Ascending aorta (tissue), 2 donors: ENCODE measurements at places on chromosomes 7 and 10.

DNA sequence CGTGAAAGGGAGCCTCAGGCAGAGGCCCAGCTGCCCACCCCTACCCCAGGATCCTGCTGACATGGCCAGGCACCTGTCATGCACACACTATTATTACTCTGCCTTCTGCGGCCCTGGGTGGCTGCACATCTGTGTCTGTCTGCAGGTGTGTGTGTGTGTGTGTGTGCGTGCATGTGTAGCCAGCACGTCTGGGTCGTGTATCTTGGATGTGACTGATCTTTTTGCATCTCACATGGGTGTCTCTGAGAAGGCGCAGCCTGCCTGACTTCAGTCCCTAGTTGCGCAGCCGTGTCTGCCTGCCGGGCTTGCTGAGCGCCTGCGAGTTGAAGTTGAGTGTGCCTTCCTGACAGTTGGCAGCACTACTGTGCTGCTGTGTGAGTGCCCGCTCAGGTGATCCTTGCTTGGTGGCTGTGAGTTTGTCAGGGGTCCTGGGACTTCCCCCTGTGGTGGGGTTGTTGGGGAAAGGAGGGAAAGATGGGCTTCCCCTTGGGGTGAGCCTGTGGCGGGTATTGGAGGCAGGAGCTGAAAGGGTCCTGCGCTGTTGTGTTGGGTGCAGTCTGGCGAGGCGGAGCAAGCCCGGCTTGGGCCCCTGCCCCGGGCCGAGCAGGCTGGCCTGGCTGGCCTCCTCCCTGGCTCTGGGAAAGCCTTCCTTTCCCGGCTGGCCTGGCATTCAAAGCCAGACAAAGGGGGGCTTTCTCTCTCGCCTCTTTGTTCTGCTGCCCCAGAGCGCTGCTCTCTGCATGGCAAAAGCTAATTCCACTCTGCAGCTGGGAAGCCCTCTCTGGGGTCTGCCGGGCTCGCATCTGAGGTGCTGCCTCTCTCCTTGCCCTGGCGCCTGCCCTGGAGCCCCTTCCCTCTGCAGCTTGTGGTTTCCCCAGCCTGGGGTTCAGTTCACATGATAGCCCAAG, 4.9 kb downstream of the TRIM8 start:
- no peak for DNase-seq

- no peak for DNase-seq
Observed at GRCh38 chr10:89030791-89031190, 40.2 kb downstream of the FAS start.

DNA sequence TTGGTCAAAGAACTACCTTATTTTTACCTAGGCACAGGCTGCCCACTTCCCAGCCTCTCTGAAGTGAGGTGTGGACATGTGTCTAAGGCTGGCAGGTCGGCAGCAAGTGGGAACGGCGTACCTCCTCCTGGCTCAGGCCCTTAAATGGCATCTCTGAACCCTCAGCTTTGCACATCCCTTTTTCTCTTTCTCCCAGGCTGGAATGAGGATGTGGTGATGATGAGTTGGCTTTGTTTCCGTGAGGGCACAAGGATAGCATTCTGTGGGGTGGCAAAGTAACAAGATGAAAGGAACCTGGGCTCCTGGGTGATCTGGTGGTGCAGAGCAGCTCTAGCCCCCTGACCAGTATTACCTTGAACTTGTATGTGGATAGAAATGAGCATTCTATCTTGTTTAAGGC, 196.8 kb downstream of the REEP3 start:
- DNase-seq = no peak

GRCh38 chr7:29988424-29989256, 961 bp downstream of the SCRN1 start:
- DNase-seq = no peak

DNA sequence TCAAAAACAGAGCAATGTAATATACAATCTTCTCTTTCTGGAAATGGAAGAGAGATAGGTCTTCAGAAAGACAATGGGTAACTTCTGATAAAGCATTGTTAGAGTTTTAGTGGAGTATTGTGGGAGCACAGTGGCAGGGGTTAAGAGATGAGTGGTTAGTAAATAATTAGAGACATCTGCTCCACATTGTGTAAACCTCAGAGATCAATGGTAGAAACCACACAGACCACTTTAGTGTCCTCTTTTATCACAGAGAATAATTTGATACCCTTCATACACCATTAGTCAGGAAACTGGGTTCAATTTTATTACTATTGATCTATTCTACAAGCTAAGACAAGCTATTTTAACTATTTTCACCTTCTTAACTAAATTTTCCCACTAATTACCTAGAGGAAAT, 35.9 kb upstream of the MAGI2 start:
- DNase-seq = no peak

GRCh38 chr7:130831817-130832481, 97.9 kb upstream of the KLF14 start:
- DNase-seq = no peak

DNA sequence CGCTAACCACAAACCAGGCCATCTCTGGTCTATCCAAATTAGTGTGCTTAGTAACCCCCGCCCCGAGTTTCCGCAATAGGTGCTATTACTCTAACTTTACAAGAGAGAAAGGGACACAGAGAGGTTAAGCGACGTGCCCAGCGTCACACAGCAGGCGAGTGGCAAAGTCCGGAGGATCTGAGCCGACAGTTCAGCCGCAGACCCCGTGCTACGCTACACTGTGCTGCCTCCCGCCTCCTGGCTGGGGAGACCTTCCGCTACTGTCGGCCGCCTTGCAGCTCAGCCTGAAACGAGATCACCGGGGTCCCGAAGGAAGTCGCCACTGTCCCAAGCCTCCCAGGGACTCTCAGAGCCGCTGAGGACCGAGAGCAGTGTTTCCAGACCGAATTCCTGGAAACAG, 799 bp downstream of the INTS1 start:
- no peak for DNase-seq

DNA sequence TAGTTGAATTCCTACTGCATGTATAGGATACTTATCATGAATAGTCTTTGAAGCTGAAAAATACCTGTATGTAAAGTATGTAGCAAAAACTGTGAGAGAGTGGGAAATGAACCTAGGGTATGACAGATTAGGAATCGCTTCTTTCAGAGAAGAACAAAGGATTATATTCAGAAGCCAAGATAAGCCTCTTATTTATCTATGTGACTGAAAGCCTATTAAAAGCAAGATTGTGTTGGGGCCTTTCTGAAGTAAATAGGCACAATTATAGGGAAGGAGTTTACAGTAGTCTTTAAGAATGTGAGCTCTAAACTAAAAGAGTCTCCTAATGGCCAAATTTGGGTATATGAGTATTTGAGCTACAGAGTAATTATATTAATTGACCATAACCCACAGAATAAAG, 102.1 kb downstream of the MTERF1 start:
- no peak for DNase-seq

GRCh38 chr10:74913377-74913979, 87.1 kb downstream of the KAT6B start:
- no peak for DNase-seq

- DNase-seq = no peak
Observed at GRCh38 chr10:29736366-29737073, 101.7 kb upstream of the SVIL start.

- no peak for DNase-seq
Observed at GRCh38 chr10:69500864-69501468, 49.7 kb downstream of the TSPAN15 start.

DNA sequence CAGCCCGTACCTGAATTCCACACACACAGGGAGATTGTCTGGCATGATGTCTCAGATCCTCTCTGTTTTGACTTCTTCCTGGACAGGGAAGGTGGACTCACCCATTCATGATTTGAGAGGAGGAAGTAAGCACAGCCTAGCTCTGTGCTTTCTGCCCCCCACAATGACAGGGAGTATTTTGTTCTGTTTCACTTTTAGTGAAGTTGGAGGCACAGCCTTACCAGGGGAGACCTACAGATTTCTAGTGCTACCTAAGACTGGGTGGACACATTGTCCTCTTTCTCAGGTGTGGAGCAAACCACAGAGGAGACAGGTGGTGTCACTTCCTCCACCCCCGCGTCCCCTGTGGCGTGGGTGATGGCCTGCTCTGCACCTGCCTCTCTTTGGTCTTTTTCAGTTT, 408.6 kb upstream of the PFKP start:
- DNase-seq = no peak

DNA sequence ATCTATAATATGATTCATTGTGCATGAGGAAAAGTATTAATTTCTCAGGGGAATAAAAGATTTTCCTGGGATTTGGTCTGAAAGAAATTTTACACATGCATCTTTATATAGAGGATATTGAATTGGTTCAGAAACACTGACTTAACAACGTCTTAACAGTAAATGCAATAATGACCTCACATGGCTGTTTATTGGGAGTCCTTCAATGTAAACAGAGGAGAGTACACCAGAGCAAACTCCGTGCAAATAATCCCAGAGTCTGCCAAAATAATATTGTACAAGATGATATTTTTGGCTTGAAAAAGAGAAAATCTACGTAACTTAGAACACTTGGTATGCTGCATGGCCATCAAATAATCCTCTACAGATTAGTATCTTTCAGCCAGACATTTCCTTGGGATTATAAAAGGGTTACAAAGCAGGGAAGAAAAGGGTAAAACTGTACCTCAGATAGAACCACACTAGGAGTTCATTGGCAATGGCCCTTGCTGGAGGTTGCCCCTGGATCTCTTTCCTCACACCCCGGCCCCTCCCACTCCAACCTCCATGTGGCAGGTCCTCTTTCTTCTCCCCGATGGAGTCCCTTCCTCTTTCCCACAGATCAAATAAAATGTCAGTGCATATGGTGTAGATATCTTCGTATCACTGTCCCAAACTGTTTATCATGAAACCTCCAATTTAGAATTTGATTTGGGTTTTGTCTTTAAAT, 196.4 kb downstream of the EVX1 start:
- no peak for DNase-seq

DNA sequence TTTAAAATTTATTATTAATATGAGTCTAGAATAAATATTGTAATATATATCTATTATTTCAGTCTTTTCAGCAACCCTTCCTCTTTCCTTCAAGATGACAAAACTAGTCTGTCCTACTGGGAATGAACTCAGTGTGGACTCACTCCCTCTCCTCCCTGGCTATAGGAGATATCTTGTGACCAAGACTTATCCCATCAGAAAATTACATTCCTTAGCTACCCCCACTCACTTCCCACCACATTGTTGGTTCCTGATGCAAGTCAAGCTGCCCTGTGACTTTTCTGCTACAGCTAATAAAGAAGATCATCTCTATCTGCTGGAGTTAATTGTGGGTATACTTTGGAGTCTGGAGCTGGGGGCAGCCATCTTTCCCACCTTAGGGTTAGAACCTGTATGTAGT, 28.0 kb upstream of the MCU start:
- no peak for DNase-seq
